ENCODE measurements at places on chromosomes 4 and X. TPM values are rescaled to one million over a fixed set of nuclear protein-coding genes. Genes with fewer than 3 reads are reported as not detected.

The PCDH18 gene
- total RNA-seq, result 19.6 TPM

The TKTL1 gene
- total RNA-seq, result 0.46 TPM

DNA sequence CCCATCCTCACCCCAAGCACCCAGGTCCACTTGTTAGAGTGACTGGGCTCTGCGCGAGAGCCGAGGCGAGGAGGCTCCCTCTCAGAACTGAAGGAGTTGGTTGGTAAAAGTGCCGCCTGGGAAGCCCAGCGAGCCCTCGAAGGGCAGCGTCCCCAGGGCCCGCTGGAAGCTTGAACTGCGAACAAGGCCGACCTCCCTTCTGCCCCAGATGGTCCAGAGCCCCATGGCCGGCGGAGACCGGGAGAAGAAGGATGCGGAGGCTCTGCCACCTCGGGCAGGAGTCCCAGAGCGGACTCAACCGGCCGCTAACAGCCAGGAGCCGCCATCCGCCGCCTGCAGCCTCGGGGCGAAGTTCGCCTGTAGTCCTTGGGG, 116.3 kb upstream of the TEX13C start:
- DNase-seq, result no peak

- no peak for DNase-seq
Measured at GRCh38 chr4:10808591-10808990, 124.0 kb upstream of the CLNK start.

GRCh38 chr4:174088795-174089194, 194.7 kb downstream of the FBXO8 start:
- DNase-seq, result no peak

- no peak for DNase-seq
Measured at GRCh38 chrX:48960291-48960690, 2.9 kb upstream of the OTUD5 start.
